ENCODE measurements at places on chromosomes 13 and 19. TPM values are rescaled to one million over a fixed set of nuclear protein-coding genes. Genes with fewer than 3 reads are reported as not detected.

DNA sequence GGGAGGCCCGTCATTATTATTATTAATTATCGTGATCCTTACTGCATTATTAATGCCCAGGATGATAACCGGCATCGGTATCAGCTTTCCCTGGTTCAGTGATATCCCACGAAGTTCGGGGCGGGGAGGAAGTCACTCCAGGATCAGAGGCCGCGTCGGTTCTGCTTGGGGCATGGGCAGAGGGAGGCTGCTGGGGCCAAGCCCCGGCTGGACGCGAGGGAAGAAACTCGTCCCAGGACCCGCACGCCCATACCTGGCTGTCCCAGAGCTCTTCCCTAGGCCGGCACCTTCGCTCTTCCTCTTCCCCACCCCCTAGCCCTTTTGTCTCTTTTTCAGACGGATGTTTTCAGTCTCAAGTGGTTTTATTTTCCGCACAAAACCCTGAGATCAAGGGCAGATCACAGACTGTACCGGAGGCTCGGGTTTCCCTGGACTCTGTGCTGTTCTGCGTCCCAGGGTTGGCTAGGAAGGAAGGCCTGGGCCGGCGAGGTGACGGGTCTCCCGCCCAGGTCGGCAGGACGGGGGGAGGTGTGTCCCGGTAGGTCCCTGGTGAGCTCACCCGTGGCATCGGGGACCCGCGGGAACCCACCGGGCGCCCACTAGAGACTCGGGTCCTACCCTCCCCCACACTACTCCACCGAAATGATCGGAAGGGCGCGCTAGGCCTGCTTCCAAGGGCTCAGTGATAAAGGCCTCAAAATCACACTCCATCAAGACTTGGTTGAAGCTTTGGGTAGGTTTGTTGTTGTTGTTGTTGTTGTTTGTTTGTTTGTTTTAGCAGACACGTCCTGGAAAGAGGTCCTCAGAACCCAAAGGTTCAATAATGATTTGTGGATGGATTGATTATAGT, 7.9 kb downstream of the ZIC2 start:
- peaks cover 6% of the 10 kb centered on the region for H3K36me3 ChIP-seq
- no peak for DNase-seq
- H3K27me3 ChIP-seq, result peaks cover 95% of the 10 kb centered on the region

GRCh38 chr13:67221630-67222226, 8.4 kb downstream of the PCDH9 start:
- no peak overlapping the region for H3K27ac ChIP-seq
- no peak for DNase-seq
- peaks cover 2% of the 10 kb centered on the region for H3K36me3 ChIP-seq
- no peaks in the 10 kb centered on the region for H3K27me3 ChIP-seq
- H3K4me3 ChIP-seq, result no peak overlapping the region
- H3K4me1 ChIP-seq, result peaks cover 18% of the 10 kb centered on the region

DNA sequence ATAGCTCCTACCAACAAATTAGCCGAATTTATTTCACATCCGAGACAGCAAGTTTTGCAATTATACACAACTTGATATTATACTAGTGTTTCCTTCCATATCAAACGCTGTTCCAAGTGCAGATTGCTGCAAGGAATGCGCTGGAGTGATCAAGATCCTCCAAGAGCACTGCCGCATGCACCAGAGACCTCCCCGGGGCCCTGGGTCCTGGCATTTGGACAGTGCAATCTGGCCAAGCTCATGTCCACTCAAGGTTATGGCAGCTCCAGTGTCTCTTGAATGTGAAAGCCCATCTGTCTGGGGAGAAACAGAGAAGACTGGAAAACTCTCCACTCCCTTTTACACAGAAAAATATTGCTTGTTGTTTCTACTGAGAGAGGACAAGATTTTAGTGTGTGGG, 111.9 kb downstream of the HSPH1 start:
- H3K27me3 ChIP-seq, result no peaks in the 10 kb centered on the region
- no peaks in the 10 kb centered on the region for H3K36me3 ChIP-seq
- no peak overlapping the region for H3K27ac ChIP-seq

GRCh38 chr13:27148900-27149299, 22.7 kb downstream of the USP12 start:
- H3K27ac ChIP-seq, result no peak overlapping the region
- peaks cover 9% of the 10 kb centered on the region for H3K4me1 ChIP-seq
- H3K36me3 ChIP-seq, result peaks cover 12% of the 10 kb centered on the region
- no peak overlapping the region for H3K4me3 ChIP-seq
- H3K27me3 ChIP-seq, result no peaks in the 10 kb centered on the region
- DNase-seq, result no peak

The PGLYRP1 gene
- total RNA-seq, result not detected

Measured in neural crest cell (in vitro differentiated cells).